ENCODE measurements at places on chromosomes 1 and 21.

GRCh38 chr1:184745110-184745509, 9.5 kb downstream of the EDEM3 start:
- no peak for DNase-seq

GRCh38 chr1:55214212-55214933, 791 bp downstream of the USP24 start:
- DNase-seq = no peak

- no peak for DNase-seq
These were observed 40.9 kb upstream of the BEND5 start for GRCh38 chr1:48817505-48818114.

DNA sequence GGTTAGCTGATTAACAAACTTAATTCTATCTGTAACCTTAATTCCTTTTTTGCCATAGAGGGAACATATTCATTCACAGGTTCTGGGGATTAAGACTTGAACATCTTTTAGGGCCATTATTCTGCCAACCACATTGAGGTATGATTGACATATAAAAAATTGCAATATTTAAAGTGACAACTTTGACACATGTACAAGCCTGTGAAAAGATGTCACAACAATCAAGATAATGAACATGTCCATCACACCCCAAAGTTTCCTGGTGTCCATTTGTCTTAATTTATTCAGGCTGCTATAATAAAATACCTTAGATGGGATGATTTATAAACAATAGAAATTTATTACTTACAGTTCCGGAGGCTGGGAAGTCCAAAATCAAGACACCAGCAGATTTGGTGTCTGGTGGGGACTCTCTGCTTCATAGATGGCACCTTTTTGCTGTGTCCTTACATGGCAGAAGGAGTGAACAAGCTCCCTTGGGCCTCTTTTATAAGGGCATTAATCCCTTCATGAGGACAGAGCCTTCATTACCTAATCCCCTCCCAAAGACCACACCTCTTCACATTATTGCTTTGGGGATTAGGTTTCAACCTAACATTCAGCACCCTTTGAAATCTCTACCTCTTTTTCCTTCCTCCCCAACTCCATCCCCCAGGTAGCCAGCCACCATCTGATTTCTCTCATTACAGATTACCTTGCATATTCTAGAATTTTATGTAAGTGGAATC, 33.0 kb upstream of the TP53BP2 start:
- no peak for DNase-seq

GRCh38 chr1:228404107-228404720, 2.4 kb downstream of the TRIM11 start:
- DNase-seq = peak; percentile 2

GRCh38 chr1:40742363-40743061, 41.1 kb upstream of the KCNQ4 start:
- DNase-seq = no peak

GRCh38 chr1:36653850-36654249, 171.1 kb upstream of the CSF3R start:
- DNase-seq = no peak

DNA sequence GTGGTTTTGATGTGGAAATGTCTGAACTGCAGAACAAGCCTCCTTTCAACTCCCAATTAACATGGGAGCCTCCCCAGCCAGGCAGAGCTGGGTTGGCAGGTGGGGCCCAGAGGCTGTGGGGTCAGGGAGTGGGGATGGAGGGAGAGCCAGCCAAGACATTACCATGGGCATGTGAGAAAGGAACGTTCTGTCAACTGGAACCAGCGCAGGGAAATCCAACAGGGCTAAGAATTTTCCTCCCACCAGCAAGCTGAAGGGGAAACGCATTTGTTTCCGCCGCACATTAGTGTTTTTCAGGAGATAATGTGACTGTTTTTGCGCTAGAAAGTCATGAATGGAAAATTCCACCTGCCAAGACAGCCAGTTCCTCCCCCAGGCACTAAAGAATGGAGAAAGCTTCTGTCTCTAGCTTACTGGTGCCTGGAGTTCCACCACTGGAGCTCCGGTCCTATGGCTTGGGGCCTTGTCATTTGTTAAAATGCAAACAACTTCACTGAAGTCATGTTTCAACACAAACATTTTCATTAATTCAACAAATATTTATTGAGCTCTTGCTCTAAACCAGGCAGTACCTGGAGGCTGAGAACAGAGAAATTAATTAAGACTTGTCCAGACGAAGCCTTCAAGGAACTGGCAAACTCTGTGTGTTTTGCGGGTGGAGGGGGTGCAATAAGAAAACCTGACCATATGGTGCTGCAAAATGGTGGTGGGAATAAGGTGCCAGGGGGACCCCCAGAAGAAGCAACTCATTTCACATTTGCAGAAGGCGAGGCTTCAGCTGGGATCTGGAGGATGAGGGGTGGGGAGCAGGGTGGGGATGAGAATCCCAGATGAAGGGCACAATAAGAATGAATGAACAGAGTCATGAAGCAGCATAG, 305.1 kb downstream of the MATN1 start:
- no peak for DNase-seq

DNA sequence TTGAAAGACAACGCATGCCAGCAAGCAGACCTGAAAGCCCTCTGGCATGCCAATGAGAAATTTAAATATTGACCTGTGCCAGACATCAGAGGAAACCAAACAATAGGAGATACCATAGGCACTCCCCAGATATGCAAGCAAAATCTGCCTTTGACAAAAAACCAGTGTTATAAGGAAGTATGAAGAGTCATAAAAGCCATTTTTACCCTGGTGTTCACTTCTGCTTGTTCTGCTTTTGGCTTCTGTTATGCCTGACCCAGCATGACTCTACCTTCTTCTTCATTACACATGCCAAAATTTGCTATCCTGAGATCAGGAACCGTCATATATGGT, 26.4 kb downstream of the NPHS2 start:
- DNase-seq = no peak

GRCh38 chr1:192461684-192462083, 113.9 kb upstream of the RGS1 start:
- no peak for DNase-seq

DNA sequence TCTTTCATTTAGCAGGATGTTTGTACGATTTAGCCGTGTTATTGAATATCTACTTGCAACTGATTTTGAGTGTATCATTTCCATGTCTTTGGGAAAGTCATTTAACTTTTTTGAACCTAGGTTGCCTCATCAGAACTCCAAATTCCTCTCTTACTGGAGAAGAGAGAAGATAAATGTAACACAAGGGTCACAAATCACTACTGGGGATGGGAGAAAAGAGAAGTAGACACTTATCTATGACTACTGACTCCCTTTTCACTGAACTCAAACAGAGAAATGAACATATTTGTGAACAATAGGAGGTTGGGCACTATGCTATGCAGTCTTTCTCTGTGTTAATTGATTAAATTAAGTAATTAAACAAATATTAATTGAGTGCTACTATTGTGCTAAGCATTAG, 42.2 kb downstream of the TENT5C start:
- no peak for DNase-seq

GRCh38 chr1:39105061-39105840, 79.1 kb downstream of the NDUFS5 start:
- DNase-seq = peak; percentile 53

GRCh38 chr21:41952568-41953248, 1.1 kb downstream of the C2CD2 start:
- DNase-seq = no peak

DNA sequence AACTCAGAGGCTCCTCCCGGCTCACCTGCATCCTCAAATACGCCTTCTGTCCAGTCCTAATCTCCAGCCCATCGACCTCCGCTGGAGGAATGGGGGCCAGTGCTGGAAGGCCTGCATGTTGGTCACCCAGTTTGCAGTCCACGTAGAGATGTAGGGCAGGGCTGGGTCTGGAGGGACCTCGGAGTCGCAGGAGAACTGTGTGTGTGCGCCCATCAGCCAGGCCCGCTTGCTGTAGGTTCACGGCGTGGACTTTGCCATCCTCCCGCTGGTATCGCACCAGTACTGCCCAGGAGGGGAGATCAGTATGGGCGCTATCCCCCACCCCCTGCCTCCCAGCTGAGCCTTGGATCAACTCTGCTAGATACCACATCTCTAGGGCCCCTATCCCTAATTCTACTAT, 2.7 kb downstream of the THBS3 start:
- DNase-seq = no peak

DNA sequence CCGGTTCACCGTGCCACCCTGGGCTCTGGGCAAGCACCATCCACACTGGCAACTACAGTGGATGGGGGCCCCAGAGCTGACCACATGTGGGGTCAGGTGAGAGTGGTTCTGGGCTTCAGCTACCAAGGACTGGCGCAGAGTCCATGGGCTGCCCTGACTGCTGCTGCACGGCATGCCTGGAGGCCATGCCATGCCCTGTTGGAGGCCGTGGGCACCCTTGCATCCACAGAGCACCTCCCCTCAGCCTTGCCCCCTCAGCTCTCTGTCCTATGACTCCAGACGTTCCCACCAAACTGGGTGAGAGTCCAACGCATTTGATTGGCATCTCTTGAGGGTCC, 15.5 kb downstream of the MORN1 start:
- DNase-seq = no peak

- DNase-seq = no peak
These were observed 37.4 kb downstream of the ZNF496 start for GRCh38 chr1:247294282-247294681.

DNA sequence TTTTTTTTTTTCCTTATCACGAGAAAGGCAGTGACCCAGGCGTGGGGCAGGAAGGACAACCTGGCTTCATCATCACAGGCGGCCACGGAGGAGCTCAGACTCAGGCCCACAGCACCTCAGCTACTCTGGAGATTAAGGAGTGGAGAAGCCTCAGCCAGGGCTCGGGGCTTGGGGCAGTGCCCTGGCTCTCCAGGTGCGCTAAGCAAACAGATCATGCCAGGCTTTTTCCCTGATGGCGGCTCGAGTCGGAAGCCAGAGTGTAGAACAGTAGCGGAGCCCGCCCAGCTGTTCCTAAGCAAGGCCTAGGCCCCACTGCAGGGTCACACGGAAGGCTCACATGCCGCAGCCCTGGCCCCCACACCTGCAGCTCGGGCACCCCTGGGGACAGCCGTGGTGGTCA, 70.7 kb downstream of the AGPAT3 start:
- DNase-seq = no peak

DNA sequence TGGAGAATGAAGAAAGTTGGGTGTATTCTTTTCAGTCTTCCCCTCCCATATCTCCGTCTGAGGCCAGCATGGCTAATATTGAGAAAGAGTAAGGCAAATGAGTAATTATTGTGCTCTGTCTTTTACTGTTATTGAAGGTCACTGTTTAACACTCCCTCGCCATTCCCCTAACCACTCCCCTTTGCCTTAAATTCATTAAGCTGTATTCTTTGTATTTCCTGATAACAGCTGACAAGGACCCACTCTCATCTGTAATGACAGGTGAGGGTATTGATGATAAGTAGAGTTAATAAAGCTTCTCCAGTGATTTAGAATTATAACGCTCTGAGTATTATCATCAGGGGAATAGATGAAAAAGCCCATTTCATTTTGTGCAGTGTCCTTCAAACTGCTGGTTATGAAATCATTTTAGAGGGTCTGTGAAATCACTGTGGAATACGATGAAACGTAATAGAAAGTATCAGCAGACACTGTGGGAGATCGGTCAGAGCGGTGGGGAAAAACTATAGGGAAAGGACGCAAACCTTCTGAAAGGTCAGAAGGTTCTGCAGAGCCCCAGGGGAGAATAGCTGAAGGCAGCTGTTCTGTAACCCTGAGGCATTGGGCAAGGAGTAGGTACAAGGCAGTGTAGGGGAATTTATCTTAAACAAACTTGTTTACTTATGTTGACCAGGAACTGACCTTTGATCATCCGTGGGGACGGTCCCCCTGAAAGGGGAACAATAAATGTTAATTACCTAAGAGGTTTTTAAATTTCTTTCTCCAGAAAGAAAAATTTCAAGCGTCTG, 46.3 kb upstream of the CACYBP start:
- DNase-seq = no peak

DNA sequence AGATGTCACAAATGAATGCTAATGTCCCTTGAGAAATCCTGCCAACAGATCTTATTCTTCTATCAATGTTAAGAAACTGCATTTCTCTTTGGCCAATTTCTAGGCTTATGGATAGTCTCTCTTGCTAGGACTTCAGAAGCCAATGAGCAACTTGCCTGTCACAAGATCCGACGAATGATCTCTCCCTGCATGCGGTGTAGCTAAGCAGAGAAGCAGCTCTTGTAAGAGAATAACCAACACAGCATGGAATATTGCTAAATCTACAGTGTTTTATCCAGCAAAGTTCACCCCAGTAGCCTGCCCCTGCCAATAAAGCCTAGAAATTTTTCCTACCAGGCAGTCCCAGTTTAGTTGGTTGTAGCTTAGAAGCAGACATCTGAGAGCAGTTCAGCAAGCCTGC, 2.1 kb upstream of the SLC44A5 start:
- no peak for DNase-seq

DNA sequence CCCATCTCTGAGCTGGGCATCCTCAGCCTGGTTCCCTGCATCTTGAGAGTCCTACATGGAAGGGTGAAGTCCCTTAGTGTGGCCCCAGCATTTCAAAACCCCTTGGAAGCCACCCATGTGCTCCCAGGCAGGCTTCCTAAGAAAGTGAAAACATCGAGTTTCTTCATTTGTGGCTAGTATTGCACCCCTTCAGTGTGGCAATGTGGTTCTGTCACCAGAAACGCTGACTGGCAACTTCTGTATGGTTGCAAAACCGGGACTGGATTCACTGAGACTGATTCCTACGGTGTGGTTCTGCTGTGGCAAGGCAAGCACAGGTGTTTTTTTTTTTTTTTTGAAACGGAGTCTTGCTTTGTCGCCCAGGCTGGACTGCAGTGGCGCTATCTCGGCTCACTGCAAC, 9.0 kb upstream of the IFNGR2 start:
- DNase-seq = no peak

GRCh38 chr21:35095859-35096291, 46.8 kb upstream of the RUNX1 start:
- DNase-seq = no peak

DNA sequence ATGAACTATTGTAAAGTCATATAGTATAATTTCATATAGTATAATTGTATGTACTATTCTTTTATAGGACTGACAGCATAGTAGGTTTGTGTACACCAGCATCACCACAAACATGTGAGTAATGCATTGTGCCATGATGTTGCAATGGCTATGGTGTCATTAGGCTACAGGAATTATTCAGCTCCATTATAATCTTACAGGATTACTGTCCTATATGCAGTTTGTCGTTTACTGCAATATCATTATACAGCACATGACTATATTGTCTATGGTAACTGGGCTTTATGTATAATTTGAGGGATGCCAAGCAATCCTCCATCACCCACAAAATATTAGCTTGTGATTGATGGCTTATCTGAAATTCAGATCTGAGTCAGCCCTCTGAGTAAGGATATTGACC, 54.2 kb upstream of the PBX1 start:
- DNase-seq = no peak

Data from CD4-positive, alpha-beta T cell treated with Interleukin-15 for 4 hours (primary cell).